Activated CD8-positive, alpha-beta T cell treated with anti-CD3 and anti-CD28 coated beads, Interleukin-2, amount 10 ng/mL, durations not matched to agents 7 days and 5 days (primary cell): ENCODE measurements at places on chromosomes 2 and 18. TPM values are rescaled to one million over a fixed set of nuclear protein-coding genes. Genes with fewer than 3 reads are reported as not detected.

GRCh38 chr2:37894047-37894446, 31.0 kb upstream of the RMDN2 start:
- H3K27ac ChIP-seq, result no peak overlapping the region
- H3K36me3 ChIP-seq, result peaks cover 2% of the 10 kb centered on the region
- H3K27me3 ChIP-seq, result peaks cover 4% of the 10 kb centered on the region
- H3K4me3 ChIP-seq, result no peak overlapping the region
- DNase-seq, result no peak

GRCh38 chr18:1528964-1529509, 624.4 kb downstream of the ADCYAP1 start:
- no peaks in the 10 kb centered on the region for H3K36me3 ChIP-seq
- no peak overlapping the region for H3K4me3 ChIP-seq
- no peaks in the 10 kb centered on the region for H3K27me3 ChIP-seq

DNA sequence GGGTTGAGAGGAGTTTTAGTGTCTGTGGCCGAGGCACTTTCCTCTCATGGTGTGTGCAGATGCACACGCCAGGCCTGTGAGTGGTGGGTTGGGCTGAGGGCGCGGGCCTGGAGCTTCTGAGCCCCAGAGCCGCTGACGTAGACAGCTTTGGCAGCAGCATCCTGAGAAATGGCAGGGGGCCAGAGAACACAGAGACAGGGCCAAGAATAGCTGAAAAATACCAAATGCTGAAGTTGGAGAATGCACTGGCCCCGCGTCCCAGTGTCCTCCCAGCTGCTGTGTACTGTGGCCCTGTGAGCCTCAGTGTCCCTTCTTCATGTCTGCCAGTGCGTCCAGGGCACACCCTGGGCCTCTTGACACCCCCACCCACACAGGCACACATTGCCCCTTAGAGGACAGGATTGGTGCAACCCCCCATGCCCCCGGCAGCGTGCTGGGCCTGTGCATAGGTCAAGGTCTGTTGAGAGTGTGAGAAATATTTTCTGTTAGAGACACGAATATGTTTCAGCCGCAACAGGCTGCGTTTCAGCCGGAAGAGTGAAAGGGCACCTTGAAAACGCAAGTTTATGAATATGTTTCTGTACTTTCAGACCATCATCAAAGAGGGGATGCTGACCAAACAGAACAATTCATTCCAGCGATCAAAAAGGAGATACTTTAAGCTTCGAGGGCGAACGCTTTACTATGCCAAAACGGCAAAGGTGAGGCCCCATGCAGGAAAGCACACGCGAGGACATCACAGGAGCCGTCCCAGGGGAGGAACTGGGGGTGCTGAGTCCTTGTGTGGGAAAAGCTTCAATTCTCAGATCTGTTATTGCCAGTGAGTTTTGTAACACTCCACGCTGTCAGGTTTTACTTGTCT, 33.6 kb downstream of the DGKD start:
- H3K27me3 ChIP-seq, result no peaks in the 10 kb centered on the region
- peaks cover 68% of the 10 kb centered on the region for H3K4me1 ChIP-seq
- no peak overlapping the region for H3K27ac ChIP-seq
- DNase-seq, result no peak
- no peak overlapping the region for H3K4me3 ChIP-seq

DNA sequence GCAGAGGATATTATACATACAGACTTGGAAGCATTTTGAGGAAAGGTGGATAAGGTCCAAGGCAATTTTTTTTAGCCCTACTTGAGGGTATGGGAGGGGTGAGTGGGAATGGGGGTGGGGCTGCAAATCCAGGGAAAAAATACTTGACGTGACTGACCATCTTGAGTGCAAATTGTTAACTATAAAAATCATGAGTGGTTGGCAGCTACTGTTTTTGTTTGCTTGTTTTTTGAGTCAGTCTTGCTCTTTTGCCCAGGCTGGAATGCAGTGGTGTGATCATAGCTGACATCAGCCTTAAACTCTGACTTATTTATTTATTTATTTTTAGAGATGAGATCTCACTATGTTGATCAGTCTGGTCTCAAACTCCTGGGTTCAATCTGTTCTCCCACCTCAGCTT, 458.8 kb downstream of the PIK3C3 start:
- no peaks in the 10 kb centered on the region for H3K27me3 ChIP-seq
- H3K27ac ChIP-seq, result no peak overlapping the region
- no peaks in the 10 kb centered on the region for H3K4me1 ChIP-seq
- no peaks in the 10 kb centered on the region for H3K36me3 ChIP-seq

- DNase-seq, result no peak
- H3K4me3 ChIP-seq, result no peak overlapping the region
- H3K27ac ChIP-seq, result no peak overlapping the region
- no peaks in the 10 kb centered on the region for H3K36me3 ChIP-seq
- no peaks in the 10 kb centered on the region for H3K27me3 ChIP-seq
Measured at GRCh38 chr2:240728827-240729226, 37.2 kb downstream of the AQP12A start.

DNA sequence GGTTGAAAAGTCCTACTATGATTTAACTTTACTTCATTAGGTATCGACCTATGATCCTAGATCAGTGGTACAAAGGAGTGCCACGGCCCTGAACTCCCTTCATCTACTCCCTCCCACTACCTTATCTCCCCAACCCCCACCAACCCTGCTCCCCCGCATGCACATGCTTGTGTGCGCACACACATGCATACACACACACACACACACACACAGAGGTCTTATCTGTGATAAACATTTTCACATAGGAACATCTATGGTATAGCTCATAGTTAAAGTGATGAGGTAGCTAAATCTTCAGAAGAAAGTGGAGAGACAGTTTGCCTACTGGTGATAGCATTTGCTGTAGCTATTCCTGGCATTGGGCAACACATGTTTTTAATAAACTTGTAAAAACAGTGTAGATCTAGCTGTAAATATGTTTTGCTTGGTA, 471.3 kb downstream of the ZEB2 start:
- no peak overlapping the region for H3K27ac ChIP-seq
- no peaks in the 10 kb centered on the region for H3K4me1 ChIP-seq
- H3K27me3 ChIP-seq, result no peaks in the 10 kb centered on the region

DNA sequence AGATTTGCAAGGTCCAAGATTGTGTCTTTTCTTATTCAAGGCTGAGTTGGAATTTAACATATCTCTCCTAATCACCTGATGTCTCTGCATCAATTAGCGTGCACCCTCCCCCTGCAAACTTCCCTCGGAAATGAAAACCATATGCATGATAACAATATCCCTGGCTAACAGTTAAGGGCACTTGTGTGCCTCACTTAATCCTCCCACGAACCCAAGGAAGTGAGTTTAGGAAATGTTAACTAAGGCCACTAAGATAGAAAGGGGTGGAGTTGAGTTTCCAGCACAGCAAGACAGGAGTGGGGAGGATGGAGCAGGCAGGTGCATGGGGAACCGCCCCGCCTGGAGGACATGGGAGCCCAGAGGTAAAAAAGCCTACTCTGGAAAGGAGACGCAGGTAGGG, 52.4 kb upstream of the PTMA start:
- no peak for DNase-seq
- peaks cover 3% of the 10 kb centered on the region for H3K27me3 ChIP-seq
- H3K4me1 ChIP-seq, result peaks cover 3% of the 10 kb centered on the region
- H3K36me3 ChIP-seq, result peaks cover 3% of the 10 kb centered on the region
- no peak overlapping the region for H3K4me3 ChIP-seq

DNA sequence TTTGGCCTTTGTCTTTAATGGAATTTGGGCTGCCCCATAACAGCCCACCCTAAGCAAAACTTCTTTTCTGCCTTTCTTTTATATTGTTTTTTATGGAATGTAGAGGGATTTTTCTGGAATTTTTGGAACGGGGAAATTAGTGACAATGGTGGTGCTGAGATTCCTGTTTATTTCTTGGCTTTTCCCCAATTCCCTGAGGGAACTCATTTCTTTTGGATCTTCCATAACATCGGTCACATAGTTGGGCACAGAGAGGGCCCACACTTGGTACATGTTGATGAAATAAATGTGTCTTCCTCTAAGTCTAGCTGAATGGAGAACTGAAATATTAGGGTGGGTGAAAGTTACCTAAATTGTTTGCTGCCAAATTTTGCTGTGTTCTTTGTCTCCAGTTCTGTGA, 191.6 kb upstream of the TNP1 start:
- no peaks in the 10 kb centered on the region for H3K4me1 ChIP-seq
- DNase-seq, result no peak
- no peak overlapping the region for H3K4me3 ChIP-seq
- no peaks in the 10 kb centered on the region for H3K36me3 ChIP-seq
- peaks cover 45% of the 10 kb centered on the region for H3K27me3 ChIP-seq

- H3K27me3 ChIP-seq, result no peaks in the 10 kb centered on the region
- no peak overlapping the region for H3K27ac ChIP-seq
- no peaks in the 10 kb centered on the region for H3K4me1 ChIP-seq
- no peak overlapping the region for H3K4me3 ChIP-seq
- no peaks in the 10 kb centered on the region for H3K36me3 ChIP-seq
Measured at GRCh38 chr18:22640281-22640842, 222.6 kb upstream of the CTAGE1 start.

DNA sequence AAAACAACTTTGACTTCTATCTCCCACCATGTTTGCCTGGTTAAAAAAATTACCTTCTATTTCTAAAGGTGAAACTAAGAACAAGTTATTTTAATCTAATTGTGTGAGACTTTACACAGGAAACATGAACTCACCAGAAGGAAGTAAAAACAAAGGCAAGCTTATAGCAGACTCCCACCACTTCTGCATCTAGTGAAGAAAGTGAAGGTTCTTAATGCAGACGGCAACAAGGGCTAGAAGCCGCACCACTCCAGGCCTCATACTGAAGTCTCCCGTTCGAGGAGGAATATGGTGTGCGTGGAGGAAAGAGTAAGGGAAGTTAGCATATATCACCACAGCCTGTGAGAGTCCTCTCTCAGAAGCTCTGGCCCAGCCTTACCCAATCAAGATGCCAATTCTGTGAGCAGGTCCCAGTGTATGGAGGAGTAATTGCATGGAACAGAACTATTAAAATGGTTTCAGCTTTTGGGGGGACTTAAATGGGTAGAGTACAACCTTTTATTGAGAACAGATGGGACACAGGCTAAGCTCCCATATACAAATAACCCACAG, 958.7 kb downstream of the BCL11A start:
- H3K27me3 ChIP-seq, result no peaks in the 10 kb centered on the region
- no peaks in the 10 kb centered on the region for H3K36me3 ChIP-seq

The HNMT gene
- not detected for total RNA-seq

The PRSS56 gene
- not detected for total RNA-seq

DNA sequence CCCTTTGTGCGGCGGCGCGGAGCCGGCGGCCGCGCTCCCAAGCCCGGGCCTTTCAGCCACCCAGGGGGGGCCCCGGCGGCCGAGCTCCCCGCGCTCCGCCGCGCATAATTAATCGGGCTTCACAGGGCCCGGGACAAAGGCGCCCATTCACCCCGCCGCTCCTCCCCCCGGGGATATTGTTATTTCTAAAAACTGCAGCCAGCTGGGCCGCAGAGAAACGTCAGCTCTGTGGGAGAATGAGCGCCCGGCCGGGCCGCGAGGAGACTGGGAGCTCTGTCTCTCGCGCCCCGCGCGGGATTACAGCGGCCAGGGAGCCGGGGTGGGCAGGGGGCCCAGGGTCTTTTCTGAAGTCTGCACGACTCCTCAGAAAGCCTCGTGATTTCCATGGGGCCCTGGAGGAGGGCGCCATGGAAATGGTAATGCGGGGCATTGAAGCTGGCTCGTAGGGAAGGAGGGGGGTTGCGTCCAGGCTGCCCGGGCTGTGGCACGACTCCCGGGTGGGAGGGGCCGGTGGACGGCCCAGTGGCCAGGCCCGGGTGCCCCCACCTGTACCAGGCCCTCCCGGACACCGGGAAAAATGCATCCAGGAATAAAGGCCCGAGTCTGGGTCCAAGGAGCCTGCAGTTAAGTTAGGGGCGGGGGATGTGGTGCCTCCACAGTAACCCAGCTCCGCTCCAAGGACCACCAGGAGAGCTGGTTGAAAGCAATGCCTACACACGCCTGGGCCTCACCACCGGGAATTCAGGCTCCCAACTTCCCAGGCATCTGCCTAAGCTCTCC, 125.3 kb downstream of the ZFP36L2 start:
- no peak overlapping the region for H3K27ac ChIP-seq
- peaks cover 12% of the 10 kb centered on the region for H3K36me3 ChIP-seq
- no peak for DNase-seq
- peaks cover 3% of the 10 kb centered on the region for H3K4me1 ChIP-seq
- H3K4me3 ChIP-seq, result no peak overlapping the region

GRCh38 chr18:6493194-6493593, 78.5 kb upstream of the L3MBTL4 start:
- DNase-seq, result no peak
- H3K27ac ChIP-seq, result no peak overlapping the region
- no peaks in the 10 kb centered on the region for H3K36me3 ChIP-seq
- H3K4me1 ChIP-seq, result no peaks in the 10 kb centered on the region
- no peaks in the 10 kb centered on the region for H3K27me3 ChIP-seq

DNA sequence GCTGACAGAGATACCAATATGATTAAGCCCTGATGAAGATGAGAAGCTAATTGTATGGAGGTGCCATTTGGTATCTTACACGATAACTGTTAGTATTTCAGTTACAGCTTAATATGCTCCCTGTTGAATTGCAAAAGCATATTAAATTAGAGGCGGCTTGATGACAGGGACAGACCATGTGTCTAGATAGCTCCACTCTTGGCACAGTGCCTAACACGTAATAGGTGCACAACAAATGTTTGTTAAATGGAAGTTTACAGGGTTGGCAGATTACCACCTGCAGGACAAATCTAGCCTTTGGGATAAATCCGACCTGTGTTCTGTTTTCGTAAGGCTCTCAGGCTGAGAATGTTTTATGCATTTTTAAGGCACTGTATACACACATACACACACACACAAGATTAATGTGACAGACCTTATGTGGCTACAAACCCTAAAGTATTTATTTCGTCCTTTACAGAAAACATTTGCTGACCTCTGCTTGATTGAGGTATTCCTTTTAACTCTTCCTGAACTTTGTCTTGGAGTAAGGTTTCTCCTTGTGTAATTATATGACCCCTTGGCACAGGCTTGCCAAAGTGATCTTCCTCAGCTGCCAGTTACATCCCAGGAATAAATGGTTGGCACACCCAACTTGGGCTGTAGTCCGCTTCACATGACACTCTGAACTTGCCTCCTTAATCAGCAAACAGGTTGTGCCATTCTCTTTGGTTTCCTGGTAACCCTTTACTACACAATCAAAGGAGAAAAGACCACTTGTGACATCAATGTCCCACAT, 348.9 kb downstream of the HRH4 start:
- H3K4me1 ChIP-seq, result no peaks in the 10 kb centered on the region
- DNase-seq, result no peak
- H3K4me3 ChIP-seq, result no peak overlapping the region
- H3K27me3 ChIP-seq, result no peaks in the 10 kb centered on the region

The LYG2 gene
- total RNA-seq, result not detected

The TXNDC9 gene
- 34.7 TPM for total RNA-seq

DNA sequence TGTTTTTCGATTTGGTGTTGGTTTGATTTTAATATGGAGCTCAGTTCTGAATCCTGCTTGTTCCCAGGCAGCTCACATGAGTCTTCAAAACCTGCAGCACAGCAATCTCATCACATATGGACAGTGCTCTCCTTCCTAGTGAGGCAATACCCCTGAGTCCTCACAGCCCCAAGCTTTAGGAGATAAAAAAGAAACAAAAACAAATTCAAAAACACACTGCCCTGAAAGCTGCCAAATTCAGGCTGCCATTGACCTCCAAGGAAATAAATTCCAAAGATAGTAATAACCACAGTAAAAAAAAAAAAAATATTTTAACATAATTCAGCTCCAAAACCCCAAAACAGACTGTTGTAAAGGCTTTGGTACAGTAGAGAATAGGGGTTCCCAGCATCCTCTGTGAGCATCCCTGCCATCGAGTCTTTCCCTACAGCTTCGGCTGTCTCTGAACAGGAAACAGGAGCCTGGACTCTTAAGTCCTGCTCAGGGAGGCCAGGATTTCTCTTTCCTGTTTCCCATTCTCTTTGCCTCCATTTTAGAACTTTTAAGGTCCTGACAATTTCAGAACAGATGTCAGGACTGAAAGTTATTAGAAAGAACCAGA, 14.7 kb upstream of the SP3 start:
- DNase-seq, result no peak
- H3K27ac ChIP-seq, result no peak overlapping the region
- no peaks in the 10 kb centered on the region for H3K36me3 ChIP-seq
- peaks cover 3% of the 10 kb centered on the region for H3K27me3 ChIP-seq
